ENCODE measurements at places on chromosomes 2 and 18. TPM values are rescaled to one million over a fixed set of nuclear protein-coding genes. Genes with fewer than 3 reads are reported as not detected.
A peak's percentile ranks its signal among the peaks of the same experiment; 100 is the strongest.

GRCh38 chr2:88698027-88698413 is 6.5 kb downstream of the RPIA start:
- H3K27ac ChIP-seq: no peak overlapping the region
- DNase-seq: no peak
- no peaks in the 10 kb centered on the region for H3K27me3 ChIP-seq
- no peaks in the 10 kb centered on the region for H3K4me1 ChIP-seq
- H3K36me3 ChIP-seq: peaks cover 4% of the 10 kb centered on the region
- no peak overlapping the region for H3K4me3 ChIP-seq

Gene LANCL1
- total RNA-seq: 53.9 TPM

GRCh38 chr18:43115076-43115921 is at the start of gene RIT2:
TSS of gene RIT2 (minus strand) at chr18:43115685.
- H3K27ac ChIP-seq: no peak within 1 kb of the TSS
- no peaks in the 10 kb centered on the region for H3K4me1 ChIP-seq
- H3K4me3 ChIP-seq: no peak within 1 kb of the TSS
- H3K36me3 ChIP-seq: no peaks in the 10 kb centered on the region
- H3K27me3 ChIP-seq: no peaks in the 10 kb centered on the region

GRCh38 chr2:227766373-227766883 is 20.7 kb downstream of the SCYGR8 start:
- H3K27me3 ChIP-seq: no peaks in the 10 kb centered on the region
- H3K27ac ChIP-seq: no peak overlapping the region
- DNase-seq: peak; percentile 80
- H3K4me3 ChIP-seq: no peak overlapping the region
- H3K4me1 ChIP-seq: no peaks in the 10 kb centered on the region
- no peaks in the 10 kb centered on the region for H3K36me3 ChIP-seq

Gene SEPTIN10
- 63.9 TPM for total RNA-seq

GRCh38 chr18:48640566-48641270 is 101.9 kb downstream of the CTIF start:
- no peaks in the 10 kb centered on the region for H3K27me3 ChIP-seq
- no peak for DNase-seq
- peaks cover 14% of the 10 kb centered on the region for H3K36me3 ChIP-seq
- no peak overlapping the region for H3K27ac ChIP-seq
- H3K4me3 ChIP-seq: no peak overlapping the region

DNA sequence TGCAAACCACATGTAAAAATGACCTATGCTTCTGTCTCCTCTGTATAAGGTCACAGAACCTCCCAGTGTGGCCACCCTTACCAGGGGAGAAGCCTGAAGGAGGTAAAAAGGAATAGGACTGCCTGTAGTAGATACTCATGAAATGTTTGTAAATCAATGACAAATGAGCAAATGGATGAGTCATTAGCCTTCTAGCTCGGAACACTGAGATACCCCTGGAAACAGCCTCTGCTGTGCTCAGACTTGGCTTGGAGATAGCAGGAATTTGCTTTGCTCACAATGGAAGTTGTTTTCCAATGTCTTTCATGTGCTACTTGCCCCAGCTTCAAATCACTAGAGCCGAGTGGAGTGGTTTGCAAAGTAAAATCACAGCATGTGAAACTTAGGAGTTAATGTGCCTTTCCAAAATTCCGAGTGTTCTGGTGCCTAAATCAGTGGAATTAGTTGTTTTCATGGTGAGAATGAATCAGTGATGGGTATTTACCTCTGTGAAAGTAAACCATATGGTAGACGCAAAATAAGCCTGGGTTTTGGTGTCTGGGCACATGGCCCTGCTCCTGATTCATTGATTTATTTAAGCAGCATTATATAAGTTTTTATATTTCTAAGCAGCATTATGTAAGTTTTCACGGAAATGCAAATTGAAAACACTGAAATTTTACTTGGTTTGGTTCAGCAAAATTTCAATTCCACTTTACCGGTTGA is 154.0 kb upstream of the MAP3K20 start:
- H3K4me1 ChIP-seq: peaks cover 2% of the 10 kb centered on the region
- DNase-seq: no peak
- H3K4me3 ChIP-seq: no peak overlapping the region
- no peaks in the 10 kb centered on the region for H3K27me3 ChIP-seq
- H3K27ac ChIP-seq: no peak overlapping the region
- H3K36me3 ChIP-seq: no peaks in the 10 kb centered on the region

DNA sequence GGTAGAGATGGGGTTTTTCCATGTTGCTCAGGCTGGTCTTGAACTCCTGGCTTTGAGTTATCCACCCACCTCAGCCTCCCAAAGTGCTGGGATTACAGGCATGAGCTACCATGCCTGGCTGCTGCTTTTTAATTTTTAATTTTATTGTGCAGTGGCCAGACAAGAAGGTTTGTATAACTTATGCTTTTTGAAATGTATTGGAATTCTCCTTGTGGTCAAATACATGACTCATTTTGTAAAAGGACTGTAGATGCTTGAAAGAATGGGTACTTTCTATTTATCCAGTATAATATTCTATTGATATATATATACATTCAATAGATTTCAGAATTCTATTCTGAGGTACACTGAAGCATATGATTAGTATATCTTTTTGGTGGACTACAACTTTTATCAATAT is 82.6 kb upstream of the ST3GAL5 start:
- H3K27me3 ChIP-seq: no peaks in the 10 kb centered on the region
- no peaks in the 10 kb centered on the region for H3K4me1 ChIP-seq
- no peak overlapping the region for H3K4me3 ChIP-seq
- H3K27ac ChIP-seq: no peak overlapping the region
- no peaks in the 10 kb centered on the region for H3K36me3 ChIP-seq

Gene ASTL
- not detected for total RNA-seq

GRCh38 chr18:10289951-10290637 is 164.3 kb upstream of the APCDD1 start:
- no peak overlapping the region for H3K27ac ChIP-seq
- H3K4me1 ChIP-seq: no peaks in the 10 kb centered on the region
- H3K4me3 ChIP-seq: no peak overlapping the region
- no peaks in the 10 kb centered on the region for H3K36me3 ChIP-seq
- DNase-seq: peak; percentile 25
- no peaks in the 10 kb centered on the region for H3K27me3 ChIP-seq

DNA sequence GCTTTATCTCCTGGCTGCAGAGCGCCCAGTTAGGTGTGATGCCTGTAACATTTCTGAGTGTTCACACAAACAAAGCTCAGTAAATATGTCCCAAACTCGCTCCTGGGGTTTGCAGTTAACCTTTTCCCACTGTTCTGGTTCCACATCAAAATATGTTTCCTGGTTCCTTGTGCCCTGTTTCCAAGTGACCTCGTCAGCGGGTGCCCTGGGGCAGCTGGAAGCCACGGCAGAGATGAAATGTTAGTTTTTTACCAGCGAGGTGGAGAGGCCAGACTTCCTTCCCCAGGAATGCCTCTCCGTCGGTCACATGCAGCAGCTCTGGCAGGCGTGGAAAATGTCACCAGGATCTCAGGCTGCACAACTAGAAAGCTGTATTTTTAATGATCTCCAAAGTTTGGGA is 18.2 kb downstream of the NFATC1 start:
- H3K36me3 ChIP-seq: peaks cover 6% of the 10 kb centered on the region
- H3K4me3 ChIP-seq: no peak overlapping the region
- no peak overlapping the region for H3K27ac ChIP-seq
